GM04503 (cell line): ENCODE measurements at places on chromosomes 7 and 10.

DNA sequence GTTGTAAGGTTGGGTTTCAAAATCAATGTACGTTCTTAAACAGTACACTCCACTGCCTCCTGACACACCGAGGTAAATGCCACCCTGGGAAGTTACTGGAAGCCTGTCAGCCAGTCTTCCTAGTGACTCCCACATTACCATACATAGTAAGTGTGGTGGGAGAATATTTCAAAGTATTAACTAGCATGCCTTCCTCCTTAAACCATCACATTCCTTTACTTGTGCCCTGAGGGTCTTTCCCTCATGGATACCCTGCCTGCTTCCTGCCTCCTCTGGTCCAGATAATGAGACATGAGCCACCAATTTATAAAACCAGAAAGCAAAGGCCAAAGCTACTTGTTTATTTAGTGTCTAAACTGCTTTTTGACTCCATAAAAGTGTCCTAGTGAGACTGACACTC lies 23.3 kb upstream of the SORCS3 start:
- no peak for DNase-seq

- no peak for DNase-seq
These were observed 5.2 kb downstream of the SEMA3E start for GRCh38 chr7:83643739-83644138.

DNA sequence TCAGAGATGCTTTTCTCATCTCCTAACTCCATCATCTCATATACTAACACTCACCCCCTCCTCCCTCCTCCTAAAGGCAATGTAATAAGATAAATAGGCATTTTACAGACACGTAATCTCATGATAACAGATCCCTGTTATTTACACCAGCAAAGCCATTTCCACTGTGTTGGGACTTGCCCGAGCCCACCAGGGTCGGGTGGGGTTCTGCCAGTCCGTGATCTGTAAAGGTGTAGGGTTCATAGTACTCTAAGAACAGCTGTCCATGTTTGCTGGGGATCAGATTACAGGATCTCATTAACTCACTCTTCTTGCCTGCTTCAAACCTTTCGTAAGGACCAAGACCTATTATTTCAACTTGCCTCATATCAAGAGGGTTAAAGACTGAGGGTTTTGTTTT lies 172.4 kb downstream of the FZD1 start:
- no peak for DNase-seq

DNA sequence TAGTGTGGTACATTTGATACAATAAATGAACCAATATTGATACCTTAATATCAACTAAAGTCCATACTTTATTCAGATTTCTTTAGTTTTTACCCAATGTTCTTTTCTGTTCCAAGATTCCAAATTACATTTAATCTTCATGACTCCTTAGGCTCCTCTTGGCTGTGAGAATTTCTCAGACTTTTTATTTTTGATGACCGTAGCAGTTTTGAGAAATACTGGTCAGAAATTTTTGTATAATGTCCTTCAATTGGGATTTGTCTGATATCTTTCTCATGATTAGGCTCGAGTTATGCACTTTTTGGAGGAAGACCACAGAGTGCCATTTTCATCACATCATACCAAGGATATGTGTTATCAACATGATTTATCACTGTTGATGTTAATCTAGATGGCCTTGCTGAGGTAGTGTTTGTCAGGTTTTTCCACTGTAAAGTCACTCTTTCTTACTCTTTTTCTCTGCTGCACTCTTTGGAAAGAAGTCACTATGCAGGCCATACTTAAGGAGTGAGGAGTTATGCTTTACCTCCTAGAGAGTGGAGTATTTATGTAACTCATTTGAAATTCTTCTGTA lies 12.9 kb upstream of the ENTPD1 start:
- DNase-seq = no peak

GRCh38 chr10:126170776-126171175 lies 217.5 kb downstream of the ADAM12 start:
- no peak for DNase-seq

DNA sequence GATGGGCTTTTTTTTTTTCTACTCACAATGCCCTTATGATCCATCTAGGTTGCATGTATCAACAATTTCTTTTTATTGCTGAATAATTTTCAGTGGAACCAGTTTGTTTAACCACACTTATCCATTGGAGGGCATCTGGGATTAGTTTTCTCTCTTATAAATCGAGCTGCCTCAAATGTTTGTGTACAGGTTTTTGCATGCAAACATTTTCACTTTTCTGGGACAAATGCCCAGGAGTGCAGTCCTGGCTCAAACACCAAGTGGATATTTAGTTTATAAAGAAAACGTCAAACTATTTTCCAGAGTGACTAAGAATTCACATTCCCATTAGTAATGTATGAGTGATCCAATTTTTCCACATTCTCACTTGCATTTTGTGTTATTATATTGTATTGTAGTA lies 313.4 kb downstream of the CXCL12 start:
- DNase-seq = peak; percentile 89

- DNase-seq = no peak
These were observed 585.9 kb downstream of the PTPRN2 start for GRCh38 chr7:158001621-158002320.

GRCh38 chr7:36013246-36014014 lies 139.6 kb upstream of the EEPD1 start:
- no peak for DNase-seq

- DNase-seq = no peak
These were observed at the start of gene LHFPL3 for GRCh38 chr7:104328296-104328969. LHFPL3 (plus strand) TSS chr7:104328603.

GRCh38 chr10:78776756-78777155 lies 292.0 kb upstream of the ZMIZ1 start:
- no peak for DNase-seq

DNA sequence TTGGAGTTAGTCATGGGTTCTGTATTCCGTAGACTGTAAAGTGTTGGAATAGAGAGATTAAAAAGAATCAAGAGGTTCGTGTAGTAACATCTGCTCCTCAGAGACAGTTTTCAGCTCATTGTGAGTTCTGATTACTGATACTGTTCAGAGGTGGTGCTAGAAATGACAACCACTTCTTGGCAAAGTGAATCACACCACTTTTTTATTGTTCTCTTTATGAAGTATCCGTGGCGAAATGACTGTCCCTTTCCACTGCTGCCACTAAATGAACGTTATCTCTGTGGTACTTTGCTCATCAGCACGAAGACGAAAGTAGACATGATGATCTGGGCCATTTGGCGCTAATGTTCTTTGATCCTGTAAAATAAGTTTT lies 860 bp downstream of the RPP30 start:
- no peak for DNase-seq

- no peak for DNase-seq
These were observed 119.1 kb downstream of the TFEC start for GRCh38 chr7:115911465-115911864.

GRCh38 chr7:81790686-81791085 lies 20.8 kb upstream of the HGF start:
- DNase-seq = no peak

- no peak for DNase-seq
These were observed 264.0 kb downstream of the INHBA start for GRCh38 chr7:41438705-41439514.

DNA sequence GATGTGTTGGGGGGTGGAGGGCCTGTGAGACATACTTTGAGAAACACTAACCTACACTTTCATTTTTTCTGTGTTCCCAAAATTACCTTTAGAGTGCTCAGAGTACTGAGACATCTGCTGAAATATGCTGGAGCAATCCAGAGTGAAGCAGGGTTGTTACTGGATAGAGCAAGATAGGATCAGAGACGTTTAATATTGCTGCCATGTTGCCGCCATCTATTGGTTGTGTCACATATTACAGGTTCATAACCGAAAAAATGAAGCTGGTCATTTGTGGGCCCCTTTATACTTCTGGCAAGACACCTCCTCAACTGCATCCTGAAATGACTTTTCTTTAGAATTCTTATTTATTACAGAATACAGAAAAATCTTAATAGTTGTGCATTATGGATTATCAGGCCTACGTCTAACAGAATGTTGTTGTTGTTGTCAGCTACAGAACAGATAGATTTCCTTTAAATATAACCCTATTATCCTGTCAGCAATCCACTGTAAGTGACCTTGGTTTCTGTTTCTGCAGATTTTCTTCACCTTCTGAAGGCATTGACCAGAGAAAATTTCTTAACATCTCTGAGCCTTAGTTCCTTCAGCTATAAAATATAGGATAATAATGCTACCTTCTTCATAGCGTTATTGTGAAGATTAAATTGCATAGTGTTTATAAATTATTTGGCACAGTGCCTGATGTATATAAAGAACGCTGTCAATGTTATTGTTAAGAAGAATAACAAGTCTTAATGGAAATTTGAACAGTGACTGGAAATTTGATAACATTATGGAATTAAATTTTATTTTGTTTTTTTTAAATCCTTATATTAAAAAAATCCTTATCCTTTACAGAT lies 16.2 kb upstream of the DLD start:
- no peak for DNase-seq

- DNase-seq = peak; percentile 10
These were observed 102.0 kb downstream of the PKD1L1 start for GRCh38 chr7:47846138-47846836.

- no peak for DNase-seq
These were observed 81.5 kb downstream of the RHOBTB1 start for GRCh38 chr10:60862517-60862916.

DNA sequence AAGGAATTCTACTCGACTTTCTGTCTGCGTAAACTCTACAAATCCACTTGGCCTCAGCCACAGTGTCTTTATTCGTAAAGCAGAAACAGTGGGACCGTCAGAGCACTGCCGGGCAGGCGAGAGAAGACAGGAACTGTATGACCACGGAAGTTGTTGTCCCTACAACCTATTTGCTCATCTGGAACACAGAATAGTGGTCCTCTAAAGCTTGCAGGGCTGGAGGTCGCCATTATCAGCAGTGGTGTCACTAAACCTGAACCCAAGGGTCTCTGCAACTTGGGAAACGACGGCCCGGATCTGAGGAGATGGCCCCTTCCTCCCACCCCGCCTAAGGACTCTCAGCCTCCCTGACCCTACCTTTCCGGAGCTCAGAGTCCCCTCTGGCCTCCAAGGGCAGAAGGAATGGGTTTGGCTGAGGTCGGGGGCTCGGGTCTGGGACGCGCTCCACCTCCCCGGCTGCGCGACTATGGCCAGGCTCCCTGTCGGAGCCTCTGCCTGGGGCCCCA lies 442 bp downstream of the STYXL1 start:
- no peak for DNase-seq

DNA sequence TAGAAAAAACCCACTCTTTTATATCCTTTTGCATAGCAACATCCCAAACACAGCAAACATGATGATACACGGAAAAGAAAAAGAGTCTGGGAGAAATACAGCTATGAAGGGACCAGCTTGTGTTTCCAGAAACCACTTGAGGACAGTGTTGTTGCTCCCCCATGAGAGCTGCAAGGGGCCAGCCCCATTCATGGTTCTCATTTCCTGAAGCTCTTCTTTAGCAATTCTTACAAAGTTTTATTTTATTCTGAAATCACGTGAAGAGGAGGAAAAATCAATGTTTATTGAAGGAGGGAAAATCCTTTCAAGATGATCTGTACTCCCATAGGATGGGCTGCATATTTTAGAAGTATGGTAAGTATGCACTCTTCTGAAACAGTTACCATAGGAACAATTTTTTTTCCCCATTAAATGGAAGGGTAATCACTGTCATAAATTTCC lies 17.5 kb upstream of the PRTFDC1 start:
- peak; percentile 56 for DNase-seq

DNA sequence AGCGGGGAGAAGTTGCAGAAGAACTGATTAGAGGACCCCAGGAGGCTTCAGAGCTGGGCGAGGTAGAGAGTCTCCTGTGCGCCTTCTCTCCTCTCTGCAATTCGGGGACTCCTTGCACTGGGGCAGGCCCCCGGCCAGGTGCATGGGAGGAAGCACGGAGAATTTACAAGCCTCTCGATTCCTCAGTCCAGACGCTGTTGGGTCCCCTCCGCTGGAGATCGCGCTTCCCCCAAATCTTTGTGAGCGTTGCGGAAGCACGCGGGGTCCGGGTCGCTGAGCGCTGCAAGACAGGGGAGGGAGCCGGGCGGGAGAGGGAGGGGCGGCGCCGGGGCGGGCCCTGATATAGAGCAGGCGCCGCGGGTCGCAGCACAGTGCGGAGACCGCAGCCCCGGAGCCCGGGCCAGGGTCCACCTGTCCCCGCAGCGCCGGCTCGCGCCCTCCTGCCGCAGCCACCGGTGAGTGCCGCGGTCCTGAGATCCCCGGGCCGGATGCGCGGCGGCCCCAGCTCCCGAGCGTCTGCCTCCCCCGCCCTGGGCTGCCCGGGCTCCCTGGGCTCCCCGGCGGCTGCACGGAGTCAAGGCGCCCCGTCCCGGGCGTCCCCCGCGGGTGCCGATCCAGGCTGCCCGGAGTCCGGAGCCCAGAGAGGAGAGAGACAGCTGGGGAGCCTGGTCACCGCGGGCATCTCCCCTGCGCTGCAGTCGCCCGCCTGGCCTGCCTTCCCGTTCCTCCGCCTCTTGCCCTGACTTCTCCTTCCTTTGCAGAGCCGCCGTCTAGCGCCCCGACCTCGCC lies at the start of gene PLAU:
Gene PLAU, plus strand, starts transcription at position 369 of the 789 bp plus-strand sequence. CDS start 424 bp downstream, outside the sequence.
- no peak for DNase-seq

- no peak for DNase-seq
These were observed 10.3 kb downstream of the OR2A14 start for GRCh38 chr7:144133307-144133706.

GRCh38 chr7:139588632-139589031 lies 65.1 kb downstream of the CLEC2L start:
- DNase-seq = no peak

- DNase-seq = peak; percentile 68
These were observed 22.2 kb downstream of the AZGP1 start for GRCh38 chr7:99953649-99954048.

GRCh38 chr7:78769481-78770101 lies 683.9 kb downstream of the MAGI2 start:
- DNase-seq = no peak

DNA sequence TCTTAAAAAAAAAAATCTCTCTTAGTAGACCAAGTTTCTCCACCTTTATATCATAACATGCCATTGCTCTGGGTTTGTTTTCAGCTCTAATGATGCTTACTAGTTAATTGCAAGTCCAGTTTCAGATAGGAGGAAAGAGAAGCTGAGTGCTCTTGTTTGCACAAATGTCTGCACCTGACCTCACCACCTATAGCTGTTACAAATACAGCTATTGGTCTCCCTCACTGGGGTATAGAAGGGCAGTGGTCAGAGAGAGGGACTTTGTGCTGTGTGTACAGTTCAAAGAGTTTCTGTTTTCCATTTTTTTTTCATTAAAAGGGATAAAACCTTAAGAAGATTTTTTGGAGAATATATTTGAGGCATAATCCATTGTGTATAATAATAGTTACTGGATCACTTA lies 52.7 kb downstream of the TAS2R16 start:
- no peak for DNase-seq
